ENCODE measurements at places on chromosomes 3 and 15.

DNA sequence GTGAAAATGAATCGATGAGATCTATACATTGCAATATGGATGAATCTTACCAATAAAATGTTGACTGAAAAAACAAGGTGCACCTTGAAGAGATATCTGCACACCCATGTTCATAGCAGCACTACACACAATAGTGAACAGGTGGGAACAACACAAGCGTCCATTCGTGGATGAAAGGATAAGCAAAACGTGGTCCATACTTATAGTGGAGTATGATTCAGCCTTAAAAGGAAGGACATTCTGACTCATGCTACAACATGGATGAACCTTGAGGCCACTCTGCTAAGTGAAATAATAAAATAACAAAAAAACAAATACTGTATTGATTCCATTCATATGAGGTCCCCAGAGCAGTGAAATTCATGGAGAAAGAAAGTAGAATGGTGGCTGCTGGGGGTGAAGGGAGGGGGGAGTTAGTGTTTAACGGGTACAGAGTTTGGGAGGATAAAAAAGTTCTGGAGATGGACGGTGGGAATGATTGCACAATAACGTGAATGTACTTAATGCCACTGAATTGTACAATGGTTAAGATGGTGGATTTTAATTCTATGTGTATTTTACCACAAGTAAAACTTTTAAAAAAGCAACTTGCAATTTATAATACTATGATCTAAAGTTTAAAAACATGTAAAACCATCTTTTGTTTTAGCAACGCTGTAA is 35.6 kb downstream of the IQSEC1 start:
- DNase-seq: no peak

DNA sequence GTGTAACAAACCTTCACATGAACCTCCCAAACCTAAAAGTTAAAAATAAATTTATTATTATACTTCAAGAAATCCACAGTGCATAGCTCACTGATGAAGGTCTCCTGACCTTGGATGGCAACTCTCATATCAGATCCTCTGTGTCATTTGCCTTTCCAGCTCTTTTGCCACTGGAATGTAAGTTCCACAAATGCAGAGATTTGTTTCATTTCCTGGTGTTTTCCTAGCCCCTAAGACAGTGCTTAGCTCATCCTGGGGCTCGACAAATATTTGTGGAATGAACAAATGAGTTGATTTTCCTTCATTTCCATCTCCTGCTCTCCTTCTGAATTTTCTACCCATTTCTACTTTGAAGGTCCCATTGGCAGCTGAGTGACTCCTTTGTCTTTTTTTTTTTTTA is 56.0 kb downstream of the FRMD4B start:
- DNase-seq: peak; percentile 83

DNA sequence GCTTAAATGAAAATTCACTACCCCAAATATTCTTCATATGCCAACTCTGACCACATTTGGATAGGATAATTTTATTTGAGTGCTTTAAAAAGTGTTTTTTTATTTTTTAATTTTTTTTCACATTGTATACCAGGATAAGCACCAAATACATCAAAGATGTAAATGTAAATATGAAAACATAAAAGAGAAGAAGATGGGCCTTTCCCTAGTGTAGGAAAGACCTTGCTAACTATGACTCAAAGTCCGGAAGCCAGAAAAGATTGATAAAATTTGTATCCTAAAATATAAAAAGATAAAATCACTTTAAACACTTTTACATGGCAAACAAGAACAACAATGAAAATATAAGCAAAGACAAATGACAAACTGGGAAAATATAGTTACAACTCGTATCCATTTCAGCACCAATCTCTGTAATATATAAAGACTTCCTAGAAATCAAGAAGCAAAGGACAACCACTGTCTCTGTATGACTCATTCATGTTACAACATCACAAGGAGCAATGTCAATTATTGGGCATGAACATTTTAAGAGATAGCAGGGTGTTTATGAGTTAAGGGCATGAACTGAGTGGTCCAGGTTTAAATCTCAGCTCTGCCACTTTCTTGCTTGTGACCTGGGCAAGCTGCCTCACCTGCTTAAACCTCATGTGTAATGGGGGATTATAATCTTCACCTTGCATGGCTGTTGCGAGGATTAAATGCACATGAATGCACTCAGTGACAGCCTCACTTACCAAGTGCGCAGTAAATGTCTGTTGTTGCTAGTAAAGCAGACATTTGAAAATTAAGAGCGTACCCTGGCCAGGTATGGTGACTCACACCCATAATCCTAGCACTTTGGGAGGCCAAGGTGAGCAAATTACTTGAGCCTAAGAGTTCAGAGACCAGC is 25.3 kb upstream of the ARHGEF3 start:
- no peak for DNase-seq

DNA sequence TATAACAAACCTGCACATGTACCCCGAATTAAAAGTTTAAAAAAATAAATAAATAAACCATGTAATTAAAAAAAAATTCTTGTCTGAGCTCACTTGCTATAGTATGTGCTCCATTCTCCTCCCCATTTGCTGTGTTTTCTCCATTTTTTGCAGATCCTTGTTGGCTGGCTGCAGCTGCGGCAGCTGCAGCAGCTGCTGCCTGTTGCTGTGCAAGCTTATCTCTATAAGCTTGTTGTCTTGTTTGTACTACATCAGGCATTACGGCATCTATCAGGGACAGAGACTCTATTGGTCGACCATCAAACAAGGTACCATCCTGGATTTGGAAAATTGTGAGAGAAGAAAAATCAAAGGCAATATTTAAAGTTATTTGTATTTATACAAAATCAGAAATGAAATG is 145.9 kb downstream of the TBL1XR1 start:
- DNase-seq: no peak

- peak; percentile 86 for DNase-seq
These were observed 15.0 kb downstream of the PTH1R start for GRCh38 chr3:46892285-46893145.

- DNase-seq: no peak
These were observed 2.5 kb downstream of the THSD4 start for GRCh38 chr15:71117714-71118305.

GRCh38 chr15:55289011-55289745 is 435 bp downstream of the RAB27A start:
- peak; percentile 30 for DNase-seq

DNA sequence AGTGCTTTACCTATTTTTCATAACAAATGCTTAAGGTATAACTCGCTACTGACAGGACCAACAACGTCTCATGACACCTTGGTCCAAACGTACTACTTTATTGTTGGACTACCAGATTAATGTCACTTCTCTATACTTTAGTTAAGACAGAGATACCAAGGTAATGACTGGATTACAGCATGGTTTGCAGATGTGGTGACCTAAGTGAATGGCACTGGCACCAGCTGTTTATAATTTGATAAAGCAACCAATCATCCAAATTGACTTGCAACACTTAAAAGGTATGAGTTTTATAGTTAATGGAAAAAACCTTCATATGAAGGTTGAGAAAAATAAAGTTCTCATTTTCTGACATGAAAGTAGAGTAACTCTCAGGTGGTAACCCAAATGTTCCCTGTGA is 209.0 kb downstream of the NEK10 start:
- DNase-seq: no peak

- no peak for DNase-seq
These were observed 4.1 kb downstream of the TNFSF10 start for GRCh38 chr3:172518929-172519640.

DNA sequence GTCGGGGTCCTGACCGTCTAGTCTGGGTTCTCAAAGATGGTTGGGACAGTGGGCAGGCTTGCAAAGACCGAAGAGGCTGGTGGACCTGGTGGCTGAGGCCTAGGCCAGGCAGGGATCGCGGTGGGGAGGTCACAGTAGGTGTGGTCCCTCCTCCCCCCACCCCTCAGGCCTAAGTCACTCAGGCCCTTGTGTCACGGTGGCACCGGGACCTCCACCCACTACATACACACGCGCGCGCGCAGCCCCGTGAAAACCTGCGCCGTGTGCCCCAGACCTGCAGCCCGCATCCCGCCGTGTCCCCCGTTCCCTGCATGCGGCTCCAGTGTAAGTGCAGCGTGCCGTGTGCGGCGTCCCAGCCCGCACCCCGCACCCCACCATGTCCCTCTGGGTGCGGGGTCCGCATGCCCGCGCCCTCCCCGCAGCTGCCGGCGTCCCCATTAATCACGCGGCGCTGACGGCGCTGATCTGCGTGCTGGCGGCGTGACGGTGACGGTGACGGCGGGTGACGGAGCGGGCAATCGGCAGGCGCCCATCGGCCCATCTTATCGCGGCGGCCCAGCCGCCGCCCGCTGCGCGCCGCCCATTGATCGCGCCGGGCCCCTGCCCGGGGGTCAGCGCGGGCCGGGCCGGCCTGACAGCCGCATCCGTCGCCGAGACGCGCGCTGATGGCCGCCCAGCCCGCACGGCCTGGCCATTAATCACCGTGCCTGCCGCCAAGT is 24.4 kb downstream of the SEC61A1 start:
- no peak for DNase-seq

GRCh38 chr15:25092661-25093060 is 137.9 kb downstream of the SNRPN start:
- DNase-seq: peak; percentile 9

DNA sequence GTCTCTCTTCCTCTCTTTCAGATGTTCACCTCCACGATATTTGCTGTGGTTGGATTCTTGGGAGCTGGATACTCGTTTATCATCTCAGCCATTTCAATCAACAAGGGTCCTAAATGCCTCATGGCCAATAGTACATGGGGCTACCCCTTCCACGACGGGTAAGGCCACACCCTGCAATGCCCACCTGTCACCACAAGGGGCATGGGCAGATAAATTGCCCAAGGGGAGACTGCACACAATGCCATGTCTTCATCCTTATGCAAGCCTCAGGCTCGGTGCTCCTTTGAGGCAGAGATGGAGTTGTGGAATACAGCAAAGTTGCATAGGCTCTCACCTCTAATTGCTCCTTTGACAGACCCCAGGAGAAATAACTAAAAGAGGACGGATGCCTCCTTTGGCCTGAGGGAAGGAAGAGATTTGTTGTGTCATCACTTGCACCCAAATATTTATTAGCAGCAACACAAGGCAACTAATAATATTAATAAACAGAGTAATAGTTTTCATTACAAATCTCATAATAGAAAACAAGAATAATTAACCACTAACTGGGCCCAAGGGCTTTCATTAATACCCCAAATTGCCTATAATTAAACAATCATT is 13.2 kb downstream of the TM4SF4 start:
- DNase-seq: no peak

DNA sequence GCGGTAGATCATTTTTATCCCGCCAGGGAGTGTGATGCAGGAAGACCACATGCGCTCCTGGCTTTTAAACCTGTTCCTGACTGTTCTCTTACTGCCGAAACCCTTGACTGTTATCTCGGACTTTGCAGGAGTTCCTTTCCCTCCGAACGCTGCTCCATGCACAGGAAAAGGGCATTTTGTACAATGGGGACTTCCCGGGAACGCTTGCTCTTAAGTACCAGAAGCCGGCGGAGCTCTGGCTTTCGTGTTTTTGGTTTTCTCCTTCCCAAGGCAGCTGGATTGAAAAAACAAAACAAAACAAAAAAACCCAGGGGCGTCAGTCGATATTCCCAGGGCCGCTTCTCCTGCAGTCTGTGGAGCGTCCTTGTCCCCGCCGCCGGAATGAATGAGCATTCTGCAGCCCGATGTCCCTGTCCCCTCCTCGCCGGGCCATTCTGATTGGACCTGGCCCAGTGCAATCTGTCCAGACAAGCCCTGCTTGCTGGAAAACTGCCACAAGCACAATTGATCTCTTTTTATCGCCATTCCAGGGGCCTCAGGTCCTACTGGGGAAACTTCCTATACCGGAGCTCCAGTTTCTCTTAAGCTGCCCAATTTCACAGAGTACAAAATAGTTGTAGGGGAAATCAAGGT is 44.8 kb downstream of the SLC6A1 start:
- no peak for DNase-seq

GRCh38 chr3:169527507-169527906 is 136.0 kb downstream of the MECOM start:
- DNase-seq: no peak

GRCh38 chr15:25345943-25346342 is 92.9 kb downstream of the UBE3A start:
- DNase-seq: peak; percentile 17

DNA sequence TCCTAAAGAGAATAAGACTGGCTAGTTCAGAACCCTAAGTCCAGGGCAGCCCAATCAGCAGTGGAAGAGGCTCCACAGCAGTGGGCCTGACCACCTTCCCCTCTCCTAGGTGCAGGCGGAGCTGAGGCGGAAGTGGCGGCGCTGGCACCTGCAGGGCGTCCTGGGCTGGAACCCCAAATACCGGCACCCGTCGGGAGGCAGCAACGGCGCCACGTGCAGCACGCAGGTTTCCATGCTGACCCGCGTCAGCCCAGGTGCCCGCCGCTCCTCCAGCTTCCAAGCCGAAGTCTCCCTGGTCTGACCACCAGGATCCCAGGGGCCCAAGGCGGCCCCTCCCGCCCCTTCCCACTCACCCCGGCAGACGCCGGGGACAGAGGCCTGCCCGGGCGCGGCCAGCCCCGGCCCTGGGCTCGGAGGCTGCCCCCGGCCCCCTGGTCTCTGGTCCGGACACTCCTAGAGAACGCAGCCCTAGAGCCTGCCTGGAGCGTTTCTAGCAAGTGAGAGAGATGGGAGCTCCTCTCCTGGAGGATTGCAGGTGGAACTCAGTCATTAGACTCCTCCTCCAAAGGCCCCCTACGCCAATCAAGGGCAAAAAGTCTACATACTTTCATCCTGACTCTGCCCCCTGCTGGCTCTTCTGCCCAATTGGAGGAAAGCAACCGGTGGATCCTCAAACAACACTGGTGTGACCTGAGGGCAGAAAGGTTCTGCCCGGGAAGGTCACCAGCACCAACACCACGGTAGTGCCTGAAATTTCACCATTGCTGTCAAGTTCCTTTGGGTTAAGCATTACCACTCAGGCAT is 33.7 kb downstream of the VIPR1 start:
- DNase-seq: peak; percentile 21

DNA sequence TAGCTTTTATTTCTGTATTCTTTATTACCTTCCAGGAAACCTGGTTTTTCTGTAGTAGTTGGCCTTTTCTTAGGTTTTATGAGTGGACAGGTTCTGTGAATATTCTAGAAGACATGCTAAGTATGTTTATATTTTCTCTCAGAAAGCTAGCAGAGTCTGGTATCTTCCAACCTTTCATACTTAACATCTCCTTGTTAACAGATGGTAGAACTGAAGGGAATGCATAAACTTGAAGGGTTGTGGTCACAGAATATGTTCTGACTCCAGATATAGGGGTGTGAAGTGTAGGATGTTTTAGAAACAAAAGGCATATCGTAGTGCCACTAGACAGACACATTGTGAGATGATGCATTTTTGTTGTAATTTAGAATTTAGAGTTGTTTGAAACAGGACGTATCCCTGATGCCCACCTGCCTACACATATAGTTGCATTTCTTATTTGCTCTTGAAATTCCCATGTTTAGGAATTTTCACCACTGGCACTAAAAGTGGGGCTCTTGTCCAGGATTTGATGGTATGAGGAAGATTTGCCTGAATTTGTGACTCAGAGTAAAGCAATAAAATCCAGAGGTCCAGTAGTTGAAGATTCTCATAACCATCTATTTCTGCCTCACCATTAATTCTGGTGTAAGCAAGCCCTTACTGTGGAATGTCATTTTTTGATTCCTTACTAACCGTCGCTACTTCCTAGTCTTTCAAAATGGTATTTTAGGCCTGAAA is 274.5 kb downstream of the FEZF2 start:
- no peak for DNase-seq

All from kidney tubule cell (primary cell).